ENCODE measurements at places on chromosomes 5 and 9.

GRCh38 chr9:127878001-127878651 is 651 bp upstream of the AK1 start:
- DNase-seq: no peak

DNA sequence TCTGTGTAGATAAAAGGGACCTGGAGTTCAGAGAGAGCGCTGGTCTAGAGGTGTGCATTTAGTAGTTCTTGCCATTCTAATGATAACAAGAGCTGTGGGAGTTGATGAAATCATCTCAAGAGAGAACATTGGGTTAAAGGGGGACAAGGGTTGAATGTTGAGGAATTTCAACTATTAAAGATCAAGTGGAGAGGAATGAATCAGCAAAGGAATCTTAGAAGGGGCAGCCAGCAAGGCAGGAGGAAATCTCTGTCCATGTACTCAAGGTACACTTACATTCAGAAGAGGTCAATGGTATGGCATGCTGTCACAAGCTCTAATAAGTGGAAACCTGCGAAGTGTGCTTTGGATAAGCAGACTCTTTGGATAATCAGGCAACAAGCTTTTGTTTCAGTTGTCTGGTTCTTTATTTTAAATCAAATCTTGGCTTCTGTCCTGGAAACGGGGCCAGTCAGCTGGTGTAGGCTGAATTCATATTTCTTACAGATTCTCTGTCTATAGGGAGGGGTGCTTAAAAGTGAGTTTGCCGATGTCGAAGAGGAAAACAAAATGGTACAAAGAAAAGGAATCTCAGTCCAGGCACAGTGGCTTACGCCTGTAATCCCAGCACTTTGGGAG is 320.5 kb upstream of the CD180 start:
- DNase-seq: no peak

DNA sequence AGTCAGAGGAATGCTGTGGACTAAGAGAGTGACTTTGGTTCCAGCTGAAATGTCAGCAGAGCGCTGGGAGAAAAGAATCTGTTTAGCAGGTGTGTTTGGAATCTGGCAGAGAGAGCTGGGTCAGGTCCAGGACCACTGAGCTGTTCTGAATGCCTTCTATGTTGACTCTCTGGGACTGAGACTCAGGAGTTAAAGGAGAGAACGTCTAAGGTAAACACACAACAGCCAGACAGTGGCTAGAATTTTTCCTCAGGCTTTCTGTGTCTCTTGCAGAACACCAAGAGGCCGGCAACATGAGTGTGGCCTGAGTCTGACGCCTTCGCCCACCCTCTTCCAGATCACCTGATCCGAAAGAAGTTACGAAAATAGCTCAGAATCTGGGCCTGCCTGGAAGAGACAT is 107.2 kb upstream of the ZNF462 start:
- DNase-seq: no peak

- DNase-seq: peak; percentile 31
These were observed 33.8 kb downstream of the TGFBI start for GRCh38 chr5:136062366-136063274.

- peak; percentile 84 for DNase-seq
These were observed 24.0 kb downstream of the HNRNPK start for GRCh38 chr9:83956086-83956435.

DNA sequence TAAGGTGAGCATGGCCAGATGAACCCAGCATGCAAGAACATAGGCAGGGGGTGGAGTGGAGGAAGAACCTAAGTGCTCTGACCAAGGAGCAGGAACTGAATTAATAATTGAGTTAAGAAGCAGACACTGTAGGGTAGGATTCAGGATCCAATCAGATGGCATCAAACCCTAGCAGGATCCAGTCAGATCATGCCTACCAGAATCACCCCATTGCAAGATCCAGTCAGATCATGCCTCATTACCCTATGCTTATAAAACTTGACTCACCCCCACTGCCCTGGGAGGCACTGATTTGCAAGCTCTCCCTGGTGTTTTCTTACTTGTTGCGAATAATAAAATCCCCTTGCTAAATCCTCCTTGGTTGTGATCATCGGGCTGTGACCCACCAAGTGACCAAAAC is 19.7 kb downstream of the TUSC1 start:
- DNase-seq: no peak

DNA sequence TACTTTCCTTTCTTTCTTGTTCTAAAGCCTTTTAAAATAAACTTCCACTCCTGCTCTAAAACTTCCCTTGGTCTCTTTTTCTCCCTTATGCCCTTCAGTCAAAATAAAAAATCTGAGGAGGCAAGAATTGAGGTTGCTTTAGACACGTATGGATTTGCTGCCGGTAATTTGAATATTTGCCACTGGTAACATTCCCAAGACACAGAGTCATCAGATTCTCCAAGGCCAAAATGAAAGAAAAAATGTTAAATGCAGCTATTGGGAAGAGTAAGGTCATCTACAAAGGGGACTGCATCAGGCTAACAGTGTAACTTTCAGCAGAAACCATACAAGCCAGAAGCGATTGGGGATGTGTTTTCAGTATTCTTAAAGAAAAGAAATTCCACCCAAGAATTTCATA is 311.1 kb downstream of the CDH18 start:
- DNase-seq: no peak

GRCh38 chr5:76366596-76366995 is 36.5 kb upstream of the IQGAP2 start:
- DNase-seq: no peak

DNA sequence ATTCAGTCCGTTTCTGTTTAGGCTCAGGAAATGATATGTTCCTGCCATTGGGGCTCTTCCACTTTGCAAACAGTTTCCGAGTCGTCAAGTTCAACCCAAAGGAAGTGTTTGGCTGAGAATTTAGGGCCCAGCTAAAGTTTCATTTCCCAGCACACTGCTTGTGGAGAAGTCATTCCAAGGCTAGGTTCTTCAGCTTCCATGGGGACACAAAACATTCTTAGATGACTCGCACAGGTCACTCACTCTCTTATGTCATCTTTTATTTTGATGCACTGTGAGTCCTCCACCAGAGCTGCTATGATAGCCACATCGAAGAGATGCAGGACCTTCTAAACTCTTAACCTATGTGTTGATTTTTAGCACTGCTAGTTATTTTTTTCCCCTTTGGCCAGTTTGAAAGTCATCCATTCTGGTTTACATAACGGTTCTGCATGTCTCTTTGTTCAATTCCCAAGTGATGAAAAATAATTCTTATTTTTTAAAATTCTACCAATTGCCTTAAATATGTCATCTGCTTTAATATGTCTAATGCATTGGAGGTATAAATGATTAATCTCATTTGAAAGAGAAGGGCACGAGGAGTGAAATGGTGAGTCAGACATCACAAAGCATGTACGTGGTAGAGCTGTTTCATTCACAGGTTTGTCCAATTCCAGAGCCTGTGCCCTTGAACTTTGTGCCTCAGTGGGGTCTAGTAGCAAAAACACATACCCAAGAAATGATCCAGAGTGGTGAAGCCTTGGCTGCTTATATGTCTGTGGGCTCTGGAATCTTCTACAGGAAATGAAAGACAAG is 84.3 kb downstream of the ZNF462 start:
- no peak for DNase-seq

DNA sequence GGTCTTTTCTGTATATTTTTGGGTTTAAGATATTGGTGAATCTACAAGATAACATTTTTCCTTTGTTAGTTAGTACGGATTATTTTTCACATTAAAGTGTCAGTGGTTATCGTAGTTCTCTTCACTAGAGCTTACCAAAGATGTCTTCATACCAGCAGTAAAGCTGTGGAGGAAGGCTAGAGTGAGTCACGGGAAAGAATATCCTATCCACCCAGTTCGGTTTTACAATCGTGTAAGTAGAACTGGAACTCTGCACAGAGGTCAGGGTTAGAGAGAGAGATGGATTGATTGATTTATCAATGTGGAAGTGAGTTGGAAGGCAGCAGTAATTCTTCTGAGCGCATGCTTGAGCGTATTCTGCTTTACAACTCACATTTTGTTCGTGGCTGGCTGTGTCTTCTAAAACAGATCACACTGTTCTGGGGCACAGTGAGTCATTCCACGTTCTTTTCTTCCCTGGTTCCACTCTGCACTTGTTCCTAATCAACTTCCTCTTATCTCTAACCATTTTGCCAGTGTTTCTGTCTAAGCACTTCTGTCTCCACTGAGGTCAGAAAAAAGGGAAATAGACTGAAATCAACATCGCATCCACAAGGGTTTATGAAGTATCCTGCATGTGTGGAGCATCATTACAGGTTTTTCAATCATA is 86.5 kb upstream of the ARRDC3 start:
- DNase-seq: no peak

GRCh38 chr9:96599298-96599697 is 20.3 kb downstream of the CDC14B start:
- DNase-seq: no peak

- no peak for DNase-seq
These were observed 52.8 kb downstream of the EXD3 start for GRCh38 chr9:137369911-137370764.
